ENCODE measurements at places on chromosomes 12 and 14. TPM values are rescaled to one million over a fixed set of nuclear protein-coding genes. Genes with fewer than 3 reads are reported as not detected.

The MYF5 gene
- total RNA-seq, result not detected

The HOTAIR gene
- total RNA-seq, result not detected

The GPR68 gene
- total RNA-seq, result 0.84 TPM

The LRIG3 gene
- 67.5 TPM for total RNA-seq

The SLC38A4 gene
- 2.5 TPM for total RNA-seq

The SSPN gene
- 0.50 TPM for total RNA-seq

The PLEKHG7 gene
- total RNA-seq, result not detected

The CCDC197 gene
- total RNA-seq, result not detected

The RNASE7 gene
- total RNA-seq, result not detected

The GMPR2 gene
- total RNA-seq, result 101 TPM

The CDKL1 gene
- 0.62 TPM for total RNA-seq

The LALBA gene
- total RNA-seq, result not detected

The MGST1 gene
- total RNA-seq, result 238 TPM

The ERP27 gene
- total RNA-seq, result not detected

The TAS2R8 gene
- total RNA-seq, result 0.22 TPM

The MEG3 gene
- 7.3 TPM for total RNA-seq

The FAM90A1 gene
- not detected for total RNA-seq

The TMTC2 gene
- total RNA-seq, result 25.5 TPM

The CLECL1 gene
- not detected for total RNA-seq

The LMNTD1 gene
- not detected for total RNA-seq

The PPM1H gene
- 4.6 TPM for total RNA-seq

The AMDHD1 gene
- 1.1 TPM for total RNA-seq

The PLA2G1B gene
- not detected for total RNA-seq

The KRT77 gene
- not detected for total RNA-seq

The ACRBP gene
- 2.7 TPM for total RNA-seq

Data from neural progenitor cell (in vitro differentiated cells).